ENCODE measurements at places on chromosomes 1 and 21. TPM values are rescaled to one million over a fixed set of nuclear protein-coding genes. Genes with fewer than 3 reads are reported as not detected.

DNA sequence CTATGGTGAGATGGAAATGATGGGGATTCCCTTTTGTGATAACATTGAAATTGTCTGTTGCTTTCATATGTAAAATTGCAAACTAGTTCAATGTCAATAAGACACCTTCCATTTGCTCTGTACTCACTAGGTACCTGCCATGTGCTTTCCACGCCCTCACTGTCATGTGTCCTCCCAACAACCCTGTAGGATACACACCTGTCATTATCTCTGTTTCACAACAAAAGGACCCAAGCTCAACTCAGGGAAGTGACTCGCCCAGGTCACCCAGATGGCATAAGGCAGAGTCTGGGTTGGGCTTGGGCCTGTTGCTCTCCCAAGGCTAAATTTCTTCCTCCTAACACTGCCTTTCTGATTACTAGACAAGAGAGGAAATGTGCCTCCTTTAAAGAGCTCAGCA lies 45.3 kb upstream of the MCOLN3 start:
- no peak for DNase-seq

Gene MPZ
- 0.57 TPM for total RNA-seq

DNA sequence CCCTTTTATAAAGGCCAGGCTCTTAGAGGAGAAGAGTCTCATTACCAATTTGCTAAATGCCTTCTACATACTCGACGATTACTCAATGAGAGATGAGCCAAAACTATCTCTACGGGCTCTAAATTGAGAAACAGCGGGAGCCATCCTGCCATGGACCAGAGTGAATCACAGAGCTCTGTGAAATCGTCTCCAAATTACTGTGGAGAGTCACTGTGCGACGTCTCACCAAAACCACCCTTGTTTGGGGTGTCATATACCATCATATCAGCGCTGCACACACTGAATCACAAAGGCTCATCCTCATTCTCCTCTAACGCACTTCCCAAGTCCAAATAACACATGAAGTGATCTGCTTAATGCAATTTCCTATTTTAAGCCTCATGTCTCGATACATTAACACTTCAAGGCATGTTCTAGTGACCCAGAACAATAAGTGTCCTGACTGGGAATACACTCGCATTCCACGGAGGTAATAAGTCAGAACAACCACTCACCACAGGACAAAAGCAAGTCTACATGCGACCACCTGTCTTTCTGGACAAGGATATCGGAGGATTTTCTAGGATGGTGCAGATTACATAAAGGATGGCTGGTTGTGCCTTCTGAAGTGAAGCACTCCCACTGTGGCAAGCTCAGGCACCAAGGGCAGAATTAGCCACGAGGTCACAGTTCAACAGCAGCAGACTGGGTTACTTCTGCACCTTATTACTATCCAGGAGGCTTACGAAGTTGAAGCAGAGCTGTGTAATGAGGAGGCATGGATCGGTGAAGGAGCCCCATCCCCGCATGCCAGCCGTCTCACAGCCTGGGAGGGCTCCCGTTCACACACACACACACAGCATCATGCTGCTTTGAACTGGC lies 44.3 kb downstream of the NID1 start:
- DNase-seq, result no peak

DNA sequence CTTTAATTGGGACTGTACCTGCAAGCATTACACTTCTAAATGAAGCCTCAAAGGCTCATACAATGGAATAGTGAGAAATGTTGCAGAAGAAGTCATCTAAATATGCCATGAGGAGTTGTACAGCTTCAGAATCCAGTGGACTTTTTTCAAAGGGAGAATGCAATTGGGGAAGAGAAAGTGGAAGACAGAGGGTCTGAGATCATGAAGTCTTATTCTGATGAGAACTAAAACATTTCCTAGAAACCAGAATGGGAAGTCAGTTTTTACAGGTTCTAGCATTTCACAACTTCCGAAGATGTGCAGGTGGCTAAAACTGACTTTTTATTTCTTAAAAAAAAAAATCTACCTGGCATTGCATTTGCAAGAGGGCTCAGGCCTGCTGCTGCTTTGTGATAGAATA lies 424.4 kb upstream of the RUNX1 start:
- DNase-seq, result no peak

Gene CDK18
- 0.80 TPM for total RNA-seq

- DNase-seq, result no peak
Observed at GRCh38 chr1:222730866-222731265, 6.1 kb upstream of the FAM177B start.

GRCh38 chr1:161258439-161259344 lies at the start of gene PCP4L1:
TSS of gene PCP4L1 (plus strand) at chr1:161258745. CDS start at chr1:161258975, 230 bp downstream.
- peak; percentile 68 for DNase-seq

DNA sequence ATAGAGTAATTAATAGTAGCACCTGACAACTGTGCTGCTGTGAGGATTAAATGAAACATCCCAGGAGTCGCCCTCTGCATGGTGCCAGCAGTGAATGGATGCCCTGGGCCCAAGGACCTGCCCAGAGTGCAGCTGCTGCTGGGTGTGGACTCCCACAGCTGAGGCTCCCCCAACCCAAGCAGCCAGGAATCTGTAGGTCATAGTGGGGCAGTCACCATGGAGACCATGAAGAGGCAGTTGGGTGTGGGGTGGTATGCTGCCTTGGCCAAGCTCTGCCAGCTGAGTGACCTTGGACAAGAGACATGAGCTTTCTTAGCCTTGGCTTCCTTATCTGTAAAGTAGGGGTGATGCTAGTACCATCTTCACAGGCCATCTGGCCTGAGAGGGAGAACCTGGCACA lies 9.4 kb downstream of the OLIG2 start:
- no peak for DNase-seq

Gene RPE65
- under 0.01 TPM for total RNA-seq

Gene NEXN
- 11.6 TPM for total RNA-seq

Gene FAM43B
- 0.29 TPM for total RNA-seq

DNA sequence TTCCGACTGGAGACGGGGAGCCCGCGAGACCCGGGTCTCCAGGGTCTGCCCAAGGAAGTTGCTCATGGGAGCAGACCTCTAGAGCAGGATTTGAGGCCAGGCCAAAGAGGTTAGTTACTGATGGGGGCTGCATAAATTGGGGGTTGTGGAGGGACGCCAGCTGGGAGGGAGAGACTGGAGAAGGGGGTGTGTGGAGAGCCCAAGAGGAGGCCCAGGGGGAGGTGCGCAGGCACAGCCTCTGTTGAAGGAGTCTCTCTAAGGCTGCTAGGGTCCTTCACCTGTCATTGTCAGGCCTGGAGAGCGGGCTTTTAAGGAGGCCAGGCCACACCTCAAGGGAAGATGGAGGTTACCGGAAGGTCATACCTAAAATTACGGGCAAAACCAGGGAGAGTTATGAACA lies 363 bp downstream of the PLA2G5 start:
- no peak for DNase-seq

GRCh38 chr21:35163411-35163810 lies 114.3 kb upstream of the RUNX1 start:
- DNase-seq, result no peak

DNA sequence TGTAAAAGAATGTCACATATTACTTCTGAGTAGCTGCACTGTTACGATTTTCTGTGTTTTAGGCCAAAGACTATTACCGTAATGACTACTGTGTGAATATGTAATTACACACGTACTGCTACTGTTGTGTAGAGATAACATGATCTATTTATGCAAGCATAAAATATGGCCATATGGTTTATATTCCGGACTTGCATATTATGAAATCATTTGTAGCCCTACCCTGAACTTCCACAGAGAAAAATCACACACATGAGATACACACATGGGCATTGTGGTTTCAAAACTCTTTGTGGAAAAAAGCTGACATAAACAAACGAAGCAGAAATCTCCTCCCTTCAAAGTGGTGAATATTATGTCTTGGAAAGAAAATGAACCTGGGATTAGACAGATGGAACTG lies 373.0 kb upstream of the ADAMTS5 start:
- no peak for DNase-seq

- no peak for DNase-seq
Observed at GRCh38 chr1:58899587-58900271, 115.9 kb upstream of the JUN start.

DNA sequence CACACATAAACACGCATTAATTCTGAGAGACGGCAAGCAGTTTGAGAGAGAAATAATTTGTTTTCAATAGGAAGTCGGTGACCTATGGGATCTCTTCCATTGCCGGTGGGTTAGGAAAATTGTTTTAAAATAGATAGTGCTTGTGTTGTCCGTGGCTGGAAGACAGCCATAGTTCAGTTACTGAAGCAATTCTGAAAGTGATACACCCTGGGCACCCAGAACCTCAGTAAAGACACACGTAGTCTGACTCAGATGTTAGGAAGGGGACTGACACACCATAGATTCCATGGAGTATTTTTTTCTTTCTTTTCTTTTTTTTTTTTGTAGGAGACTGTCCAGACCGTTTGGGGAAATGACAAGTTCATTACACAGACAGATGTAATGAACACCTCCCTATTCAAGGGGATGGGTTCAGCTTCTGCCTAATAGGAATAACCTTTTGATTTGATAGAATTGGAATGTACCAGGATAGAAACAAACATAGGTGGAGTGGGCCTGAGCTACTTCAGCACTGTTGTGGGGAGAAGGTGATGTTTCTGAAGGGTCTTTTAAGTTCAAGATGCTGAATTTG lies 1.6 kb downstream of the C1orf21 start:
- DNase-seq, result peak; percentile 81

Gene PPCS
- total RNA-seq, result 48.7 TPM

DNA sequence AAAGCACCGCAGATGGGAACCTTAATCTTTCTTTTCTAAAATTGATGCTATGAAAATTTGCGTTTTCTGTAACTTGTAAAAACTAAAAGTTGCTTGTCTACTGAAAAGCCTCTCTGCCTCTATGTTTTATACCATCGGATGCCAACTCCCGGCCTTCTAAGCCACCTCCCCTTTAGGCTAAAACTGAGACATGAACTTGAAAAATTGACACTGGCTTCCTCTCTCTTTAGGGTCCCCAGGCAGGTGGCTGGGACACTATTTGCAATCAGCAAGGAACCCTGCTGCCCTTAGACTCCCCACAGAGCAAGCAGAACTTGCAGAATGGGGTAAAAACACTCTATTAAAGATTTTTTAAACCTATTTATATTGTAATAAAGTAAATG lies 151.1 kb upstream of the CAMK1G start:
- no peak for DNase-seq

DNA sequence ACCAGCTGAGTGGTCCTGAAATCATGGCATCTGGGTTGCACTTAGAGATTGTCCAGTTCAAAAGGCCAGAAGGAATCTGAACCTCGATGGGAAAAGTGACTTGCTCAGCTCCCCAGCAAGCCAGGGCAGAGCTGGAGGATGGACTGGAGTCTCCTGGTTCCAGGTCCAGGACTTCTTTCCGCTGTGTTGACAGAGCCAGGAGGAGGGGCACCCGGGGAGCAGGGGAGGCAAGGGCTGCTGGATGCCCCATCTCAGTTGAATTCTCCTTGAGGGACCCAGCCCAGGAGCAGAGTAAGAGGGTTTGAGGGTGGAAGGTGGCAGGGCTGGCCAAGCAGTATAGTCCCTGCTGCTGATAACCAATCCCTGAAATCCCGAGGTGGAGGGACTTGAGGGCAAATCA lies 2.4 kb upstream of the ALPL start:
- DNase-seq, result no peak

DNA sequence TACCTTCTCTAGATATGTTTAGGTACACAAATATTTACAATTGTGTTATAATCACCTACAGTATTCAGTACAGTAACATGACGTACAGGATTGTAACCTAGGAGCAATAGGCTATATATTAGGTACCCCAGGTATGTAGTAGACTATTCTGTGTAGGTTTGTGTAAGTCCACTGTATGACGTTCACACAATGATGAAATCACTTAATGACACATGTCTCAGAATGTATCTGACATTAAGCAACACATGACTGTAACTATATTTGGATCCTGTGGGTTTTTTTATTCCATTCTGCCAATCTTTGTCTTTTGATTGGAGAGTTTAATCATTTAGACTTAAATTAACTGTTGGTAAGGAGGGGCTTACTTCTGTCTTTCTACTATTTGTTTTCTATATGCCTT lies 52.1 kb downstream of the STYXL2 start:
- no peak for DNase-seq

Gene NUP210L
- total RNA-seq, result not detected

Gene FAM177B
- not detected for total RNA-seq

DNA sequence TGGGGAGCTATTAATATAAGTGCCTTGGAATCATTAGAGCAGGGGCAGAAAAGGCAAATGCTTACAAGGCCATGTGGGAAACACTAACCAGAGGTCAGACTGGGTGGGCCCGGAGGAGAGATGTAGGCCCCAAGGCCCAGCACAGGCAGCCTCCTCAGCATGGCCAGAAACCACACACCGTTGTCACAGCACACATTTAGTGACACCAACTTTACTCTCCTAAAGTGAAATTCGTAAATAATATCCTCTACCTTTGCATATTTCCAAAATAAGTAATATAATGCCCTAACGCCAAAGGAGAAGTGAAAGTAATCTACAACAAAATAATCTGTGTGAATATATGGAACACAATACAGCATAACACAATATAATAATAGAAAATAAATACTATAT lies 62.6 kb downstream of the KIF21B start:
- DNase-seq, result no peak

DNA sequence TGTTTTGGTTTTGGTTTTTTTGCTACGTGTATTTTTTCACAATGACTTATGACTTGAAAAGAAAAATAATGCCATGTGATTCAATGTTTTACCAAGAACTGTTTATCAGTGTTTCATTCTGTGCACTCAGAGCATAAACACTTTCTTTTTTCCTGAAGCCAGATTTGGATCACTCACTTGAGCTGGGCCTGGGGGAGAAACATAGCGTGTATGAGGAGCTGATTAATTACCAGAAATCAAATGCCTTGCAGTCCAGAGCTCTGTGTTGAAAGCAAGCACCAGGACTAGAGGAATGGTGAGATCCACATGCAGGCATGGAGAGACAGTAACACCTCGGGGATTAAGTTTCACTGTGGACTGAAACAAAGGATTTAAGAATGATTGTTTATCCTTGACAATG lies 642.1 kb upstream of the ADGRL2 start:
- no peak for DNase-seq

DNA sequence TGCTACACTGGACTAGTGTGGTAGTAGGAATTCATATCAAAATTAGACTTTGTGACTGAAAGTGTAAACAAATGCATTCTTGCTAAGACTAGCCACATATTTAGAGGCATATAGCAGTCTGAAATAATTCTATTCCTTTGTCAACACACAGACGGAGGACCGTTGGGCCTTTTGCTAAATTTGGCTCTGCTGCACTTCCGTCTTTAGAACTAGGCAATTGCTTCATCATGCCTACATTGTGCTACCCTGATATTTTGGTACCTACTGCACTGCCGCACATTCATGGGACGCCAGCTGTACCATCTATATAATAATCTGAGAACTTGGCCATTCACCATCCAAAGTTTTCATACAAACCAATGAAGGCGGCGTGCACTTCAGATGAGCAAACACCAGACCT lies 346.8 kb downstream of the KIF26B start:
- no peak for DNase-seq

Gene USH2A
- not detected for total RNA-seq

Gene LCE2C
- not detected for total RNA-seq

DNA sequence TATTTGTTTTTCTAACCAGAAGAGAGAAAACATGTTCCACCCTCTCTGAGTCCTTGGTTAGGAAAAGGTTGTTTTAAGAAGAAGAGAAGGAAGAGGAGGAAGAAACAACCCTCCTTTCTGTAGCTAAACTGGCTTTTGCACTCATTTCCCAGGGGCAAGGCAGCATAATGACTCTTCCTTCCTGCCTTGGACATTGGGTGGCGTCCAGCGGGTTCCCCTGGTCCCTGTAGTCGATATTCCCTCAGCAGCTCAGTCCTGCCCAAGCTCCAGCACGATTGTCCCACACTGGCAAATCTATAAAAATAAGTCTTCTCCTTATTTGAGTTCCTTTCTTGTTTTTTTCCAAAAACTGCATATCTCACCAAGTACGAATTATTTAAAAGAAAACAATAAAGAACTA lies 81.2 kb downstream of the TEX35 start:
- DNase-seq, result no peak

Data from Daoy (cell line).